ENCODE measurements at places on chromosomes 6 and 20.

- DNase-seq, result no peak
These were observed 1.2 kb upstream of the PHACTR3 start for GRCh38 chr20:59603176-59603575.

DNA sequence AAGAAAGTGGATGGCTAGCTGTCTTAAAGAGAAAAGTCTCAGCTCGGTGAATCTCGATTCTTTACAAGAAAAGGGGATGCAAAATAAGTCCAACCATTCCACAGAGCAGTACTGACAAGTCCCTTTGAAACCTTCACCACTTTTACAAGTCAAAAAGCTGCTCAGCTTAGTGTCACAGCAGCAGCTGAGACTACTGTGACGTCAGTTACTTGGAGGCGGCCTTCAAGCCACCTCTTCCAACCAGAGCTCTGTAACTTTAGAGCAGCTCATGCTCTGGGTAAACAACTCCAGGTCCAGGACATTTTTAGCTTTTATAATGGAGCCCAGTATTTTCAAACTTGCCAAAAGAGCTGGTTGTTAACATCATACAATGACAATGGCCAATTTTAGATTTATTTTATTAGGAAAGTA is at the start of gene KIAA0408:
Gene KIAA0408 (minus strand): TSS at position 159 of the 411 bp plus-strand sequence. CDS start 5,408 bp downstream, outside the sequence.
- no peak for DNase-seq

DNA sequence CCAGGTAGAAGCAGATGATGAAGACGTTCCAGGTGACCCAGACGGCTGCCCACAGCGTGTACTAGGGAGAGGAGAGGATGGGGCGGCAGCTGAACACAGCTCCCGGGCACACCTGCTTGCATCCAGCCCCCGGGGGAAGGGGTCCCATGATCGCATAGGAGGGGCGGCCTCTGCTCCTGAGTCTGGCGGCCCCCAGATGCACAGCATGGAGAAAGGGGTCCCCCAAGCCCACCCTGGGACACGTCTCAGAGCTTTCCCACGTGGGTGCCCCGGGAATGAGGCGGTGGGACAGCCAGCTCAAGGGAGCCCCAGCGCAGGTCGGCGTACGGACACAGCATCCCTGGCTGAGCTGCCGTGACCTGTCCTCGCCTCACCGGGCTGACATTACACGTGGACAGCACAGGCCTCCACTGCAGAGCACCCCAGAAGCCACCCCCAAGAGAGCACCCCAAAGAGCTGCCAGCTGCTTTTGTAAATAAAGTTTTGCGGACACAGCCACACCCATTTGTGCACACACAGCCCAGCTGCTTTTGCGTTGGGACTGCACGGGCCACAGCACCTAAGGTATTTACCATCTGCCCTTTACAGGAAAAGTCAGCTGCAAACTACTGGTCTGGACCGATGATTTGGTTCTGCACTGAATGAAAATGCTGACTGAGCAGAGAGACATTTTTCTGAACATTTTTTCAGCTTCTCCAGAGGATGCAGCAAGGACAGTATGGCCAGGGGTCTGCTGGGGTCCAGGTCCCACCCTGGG is 5.2 kb downstream of the NKAIN4 start:
- DNase-seq, result no peak

- DNase-seq, result peak; percentile 4
These were observed 580.0 kb upstream of the ZNF337 start for GRCh38 chr20:26276554-26277210.

- no peak for DNase-seq
These were observed 87.0 kb downstream of the ZMYND8 start for GRCh38 chr20:47269309-47270165.

- peak; percentile 1 for DNase-seq
These were observed 34.2 kb downstream of the KATNA1 start for GRCh38 chr6:149614337-149614736.
